ENCODE measurements at places on chromosomes 3 and 15.

DNA sequence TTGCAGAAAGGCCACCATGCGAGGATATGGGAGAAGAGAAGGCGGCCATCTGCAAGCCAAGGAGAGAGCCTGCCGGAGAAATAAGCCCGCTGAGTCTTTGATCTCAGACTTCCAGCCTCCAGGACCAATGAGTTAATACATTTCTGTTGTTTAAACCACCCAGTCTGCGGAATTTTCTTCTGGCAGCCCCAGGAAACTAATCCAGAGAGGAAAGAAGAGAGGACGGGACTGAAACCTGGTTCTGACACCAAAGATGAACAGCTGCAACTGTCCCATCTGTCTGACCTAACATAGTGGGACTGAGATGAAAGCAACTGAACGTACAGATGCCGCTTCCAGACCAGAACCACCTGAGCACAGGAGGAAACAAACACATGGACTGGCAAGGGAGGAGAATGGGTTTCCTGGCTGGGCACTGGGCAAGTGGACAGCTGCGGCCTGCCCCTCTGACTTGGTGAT, 32.3 kb downstream of the VGLL4 start:
- no peak for DNase-seq

DNA sequence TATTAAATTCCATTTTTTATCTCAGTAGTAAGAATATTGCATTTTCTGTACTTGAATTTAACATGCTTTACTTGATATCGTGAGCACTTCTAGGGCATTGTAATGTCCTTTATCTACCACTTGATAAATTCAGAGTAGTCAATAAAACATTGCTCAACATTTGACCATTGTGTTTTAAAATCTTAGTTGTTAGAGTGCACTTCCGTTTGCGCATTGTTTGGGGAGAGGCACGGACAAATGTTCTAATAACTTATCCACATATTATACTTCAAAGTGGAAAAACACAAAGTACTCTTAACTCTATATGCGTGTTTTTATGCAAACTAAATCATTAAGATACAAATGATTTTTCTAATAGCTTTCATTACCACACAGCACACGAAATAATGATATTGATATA, 419 bp downstream of the FAM227B start:
- DNase-seq = no peak

- no peak for DNase-seq
Measured at GRCh38 chr15:68812597-68813431, 7.9 kb downstream of the ANP32A start.

DNA sequence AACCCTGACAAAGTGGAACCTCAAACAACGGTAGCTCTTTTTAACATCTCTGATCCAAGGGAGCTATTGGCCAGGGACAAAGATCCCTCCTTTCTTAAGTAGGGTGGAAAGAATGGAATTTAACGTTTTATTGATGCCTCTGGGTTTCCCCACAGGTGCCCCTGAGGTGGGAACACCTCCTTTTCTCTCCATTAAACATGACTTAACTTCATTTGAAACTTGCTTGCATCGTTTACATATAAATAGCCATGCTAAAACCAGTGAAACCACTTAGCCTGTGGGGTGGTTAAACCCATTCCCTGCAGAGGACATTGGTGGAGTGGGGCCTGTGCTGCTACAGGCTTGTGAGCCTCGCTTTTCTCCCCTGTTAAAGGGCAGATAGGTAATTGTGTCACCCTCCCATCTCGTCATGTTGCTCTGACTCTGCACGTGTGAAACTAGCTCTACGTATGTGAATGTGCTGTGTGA, 9.7 kb downstream of the CGNL1 start:
- no peak for DNase-seq

GRCh38 chr3:52090933-52091468, 34.6 kb upstream of the DUSP7 start:
- no peak for DNase-seq

GRCh38 chr3:13553686-13554085, 4.8 kb downstream of the FBLN2 start:
- no peak for DNase-seq

All from T-cell (primary cell).